Fibroblast of skin of left quadriceps (primary cell): ENCODE measurements at places on chromosomes 4 and X.

- no peak for DNase-seq
Observed at GRCh38 chr4:2638730-2639129, 102.3 kb downstream of the FAM193A start.

- DNase-seq: no peak
Observed at GRCh38 chr4:137206781-137207180, 325.5 kb downstream of the PCDH18 start.

DNA sequence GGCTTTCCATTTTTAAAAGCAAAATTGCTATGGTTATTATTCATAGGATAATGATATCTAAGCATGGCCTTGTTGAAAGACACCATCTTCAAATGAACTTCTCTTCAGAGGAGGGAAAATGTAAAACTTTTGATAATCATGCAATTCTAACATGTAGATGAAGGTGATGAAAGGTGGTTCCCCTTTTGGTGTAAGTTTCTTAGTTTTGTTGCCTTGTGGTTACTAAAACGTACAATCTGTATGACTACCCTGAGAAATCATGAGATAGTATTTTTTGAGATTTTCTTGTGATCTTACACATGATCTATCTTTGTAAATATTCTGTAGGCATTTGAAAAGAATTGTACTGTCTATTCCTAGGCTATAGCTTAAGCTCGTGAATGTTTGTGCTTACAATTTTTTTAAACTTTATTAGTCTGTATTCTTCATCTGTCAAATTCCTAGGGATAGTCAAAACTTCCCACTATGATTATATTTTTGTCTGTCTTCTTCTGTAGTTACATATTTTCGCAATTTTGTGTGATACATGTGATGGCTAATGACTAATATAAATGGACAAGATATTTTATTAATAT is 47.5 kb downstream of the PTPN13 start:
- no peak for DNase-seq

- no peak for DNase-seq
Observed at GRCh38 chr4:176791591-176792325, 964 bp downstream of the VEGFC start.

GRCh38 chrX:91081873-91082272 is 352.8 kb upstream of the PABPC5 start:
- no peak for DNase-seq

DNA sequence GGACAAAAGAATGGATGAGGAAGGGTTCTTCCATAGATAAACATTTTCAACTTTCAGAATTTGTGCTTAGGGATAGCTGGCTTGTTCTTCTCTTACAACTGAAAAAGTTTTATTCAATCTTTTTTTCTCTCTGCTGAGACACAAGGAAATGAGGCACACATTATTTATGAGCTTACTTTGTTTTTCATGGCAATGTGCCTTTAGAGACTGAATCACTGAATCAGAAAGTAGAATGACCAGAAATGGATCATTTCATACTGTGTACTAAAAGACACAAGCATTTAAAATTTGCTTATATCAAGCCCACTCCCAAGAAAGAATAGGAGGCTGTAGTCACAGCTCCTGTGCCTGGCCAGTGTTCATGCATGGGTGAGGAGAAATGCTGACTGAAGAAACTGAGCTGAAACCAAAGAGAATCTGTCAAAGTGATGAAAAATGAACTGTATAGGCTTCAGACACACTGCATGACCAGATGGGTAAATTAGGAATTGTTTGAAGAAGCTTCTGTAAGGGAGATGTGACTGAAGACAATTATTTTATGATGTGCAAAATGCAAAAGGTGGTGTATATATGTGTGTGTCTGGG is 413.8 kb downstream of the RAPGEF2 start:
- peak; percentile 20 for DNase-seq

DNA sequence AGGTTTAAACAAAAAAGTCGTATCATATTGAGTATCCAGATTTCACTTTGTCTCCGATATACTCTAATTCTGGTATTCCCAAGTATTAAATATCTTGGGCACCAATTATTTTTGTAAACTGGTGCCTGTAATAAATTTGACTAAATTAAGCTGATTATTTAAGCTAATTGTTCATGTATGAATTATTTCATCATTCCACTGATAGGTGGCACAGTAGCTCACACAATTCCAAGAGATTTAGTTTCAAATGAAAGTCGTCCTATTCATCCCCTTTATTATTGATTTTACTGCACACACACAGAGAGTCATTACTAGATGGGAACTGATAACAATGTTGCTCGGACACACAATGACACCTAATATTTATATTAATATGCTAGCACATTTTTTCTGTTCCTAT is 432.4 kb downstream of the DMD start:
- no peak for DNase-seq

- no peak for DNase-seq
Observed at GRCh38 chrX:122579036-122579435, 605.0 kb upstream of the GRIA3 start.

DNA sequence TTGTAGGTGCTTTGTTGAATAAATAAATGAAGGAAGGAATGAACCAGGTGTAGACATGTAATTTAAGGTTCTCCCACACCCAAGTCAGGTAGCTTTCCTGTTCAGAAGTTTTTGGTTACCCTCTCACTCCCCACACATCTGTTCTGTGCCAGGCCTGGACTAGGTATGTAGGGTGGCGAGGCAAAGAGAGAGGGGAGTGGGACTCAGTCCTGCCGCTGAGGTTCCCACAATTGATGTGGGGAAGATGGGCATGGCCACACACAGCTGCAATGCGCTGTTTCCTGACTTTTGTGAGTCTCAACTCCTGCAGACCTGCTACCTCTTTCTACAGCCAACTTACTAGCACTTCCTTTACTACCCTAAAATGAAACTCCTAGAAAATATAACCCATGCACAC is 88.9 kb downstream of the RTL5 start:
- DNase-seq: no peak

DNA sequence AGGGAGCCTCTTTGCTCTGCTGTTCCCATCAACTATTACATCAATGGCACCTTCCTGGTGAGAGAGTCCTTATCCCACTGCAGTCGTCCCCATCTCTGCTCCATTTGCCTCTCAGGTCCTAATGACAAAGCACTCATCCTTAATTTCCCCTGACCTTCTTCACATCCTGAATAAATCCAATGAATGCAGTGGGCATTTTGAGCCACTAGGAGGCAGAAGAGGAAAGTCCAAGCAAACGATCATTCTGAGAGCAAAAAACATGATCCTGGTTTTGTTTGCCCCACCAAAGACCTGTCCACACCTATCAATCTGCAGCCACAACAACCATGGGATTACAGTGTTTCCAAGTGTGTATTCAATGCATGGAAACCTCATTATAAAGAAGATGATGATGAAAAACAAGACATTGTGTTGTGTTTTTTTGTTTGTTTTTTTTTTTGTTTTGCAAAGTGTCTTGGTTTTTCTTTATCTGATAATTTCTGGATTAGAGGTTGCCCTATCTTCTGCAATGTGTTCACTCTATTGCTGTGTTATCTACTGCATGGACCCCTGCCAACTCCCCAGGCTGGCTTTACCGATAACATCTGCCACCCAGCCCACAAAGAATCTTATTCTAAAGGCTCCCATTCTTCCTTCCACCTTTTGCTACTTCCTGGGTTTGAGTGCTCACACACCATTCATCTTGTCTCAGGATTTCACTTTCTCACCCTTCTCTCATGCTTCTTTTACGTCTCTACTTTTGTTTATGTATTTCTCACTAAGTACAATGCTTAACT is 207.2 kb downstream of the NLGN4X start:
- DNase-seq: no peak

DNA sequence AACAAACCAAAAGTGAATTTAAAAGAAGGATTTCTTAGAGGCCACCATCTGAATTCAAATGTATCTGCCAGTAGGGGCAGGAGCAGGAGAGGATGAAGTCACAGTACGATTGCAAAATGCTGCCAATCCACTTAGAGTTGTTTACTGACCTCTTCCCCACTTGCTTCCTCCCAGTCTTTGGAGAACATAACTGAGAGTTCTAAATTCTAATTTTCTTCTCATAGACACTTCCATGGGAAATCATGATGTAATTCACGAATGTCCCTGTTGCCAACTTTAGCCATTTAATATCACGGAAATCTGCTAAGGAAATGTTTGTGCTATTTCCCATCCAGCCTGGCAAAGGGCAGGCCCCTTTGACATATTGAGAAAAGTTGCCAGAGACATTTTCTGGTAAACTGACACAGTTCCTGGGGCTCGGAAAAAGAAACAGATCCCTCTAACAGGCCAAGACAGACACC is 33.6 kb upstream of the NOCT start:
- peak; percentile 3 for DNase-seq

DNA sequence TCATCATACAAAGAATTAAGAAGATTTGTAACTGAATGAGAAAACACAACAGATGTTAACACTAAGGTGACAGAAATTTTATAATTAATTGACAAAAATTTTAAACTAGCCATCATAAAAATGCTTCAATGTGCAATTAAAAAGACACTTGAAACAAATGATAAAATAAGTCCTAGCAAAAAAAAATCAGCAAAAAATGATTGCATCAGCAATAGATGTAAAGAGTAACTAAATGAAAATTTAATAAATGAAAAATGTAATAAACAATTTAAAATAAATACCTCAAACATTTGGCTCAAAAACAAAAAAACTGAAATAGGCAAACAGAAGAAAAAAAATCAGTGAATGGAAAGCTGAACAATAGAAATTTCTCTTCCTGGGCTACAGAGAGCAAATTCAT is 380.7 kb upstream of the GALNTL6 start:
- no peak for DNase-seq

- no peak for DNase-seq
Observed at GRCh38 chrX:123436512-123437136, 252.5 kb downstream of the GRIA3 start.

DNA sequence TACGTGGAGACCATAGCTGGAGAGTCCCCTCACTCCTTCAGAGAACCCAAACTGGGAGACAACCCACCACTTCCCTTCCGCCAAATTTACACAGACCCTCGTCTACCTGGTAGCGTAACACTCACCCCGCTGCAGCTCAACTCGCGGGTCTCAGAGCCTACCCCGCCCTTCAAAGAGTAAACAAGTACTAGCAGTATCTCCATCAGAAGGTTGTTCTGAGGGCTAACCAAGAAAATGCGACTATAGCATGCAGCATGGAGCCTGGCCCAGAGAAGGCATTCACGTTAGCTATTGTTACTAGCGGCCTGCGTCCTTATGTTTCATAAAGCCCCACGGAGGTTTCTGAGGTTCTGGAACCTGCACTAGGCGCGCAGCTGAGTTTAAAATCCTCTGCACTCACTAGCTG is 531 bp upstream of the MANBA start:
- no peak for DNase-seq

DNA sequence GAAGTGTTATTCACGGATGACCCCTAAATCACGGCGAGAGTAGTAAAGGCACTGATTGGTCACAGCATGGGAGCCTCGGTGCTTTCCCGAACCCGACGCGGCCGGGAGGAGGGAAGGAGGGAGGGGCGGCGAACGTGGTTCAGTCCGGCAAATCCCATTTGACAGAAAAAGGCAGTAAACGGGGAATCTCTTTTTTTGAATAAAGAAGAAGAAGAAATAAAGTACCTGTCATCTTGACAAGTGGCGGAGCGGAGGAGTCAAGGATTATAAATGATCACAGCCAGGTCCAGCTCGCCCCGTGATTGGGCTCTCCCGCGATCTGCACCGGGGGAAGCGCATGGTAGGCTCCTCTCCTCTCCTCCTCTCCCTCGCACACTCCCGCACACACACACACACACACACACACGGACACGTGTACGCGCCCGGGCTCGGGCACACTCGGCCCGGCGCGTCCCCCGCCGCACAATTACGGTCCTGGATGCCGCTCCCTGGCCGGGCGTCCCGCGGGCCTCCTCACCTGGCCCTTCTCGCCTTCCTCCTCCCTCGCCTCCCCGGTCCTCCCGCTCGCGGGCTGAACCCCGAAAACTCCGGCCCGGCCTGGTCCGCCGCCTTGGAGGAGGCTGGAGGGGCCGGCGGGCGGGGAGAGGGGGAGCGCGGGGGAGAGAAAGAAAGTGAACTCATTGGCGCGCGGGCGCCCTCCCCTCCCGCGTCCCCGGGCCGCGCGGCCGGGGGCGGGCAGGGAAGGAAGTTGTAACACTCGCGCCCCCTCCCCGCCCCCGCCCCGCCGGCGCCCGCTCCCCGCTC is 99.2 kb upstream of the TENM3 start:
- peak; percentile 83 for DNase-seq

- DNase-seq: no peak
Observed at GRCh38 chr4:87121341-87122065, 98.9 kb downstream of the KLHL8 start.

DNA sequence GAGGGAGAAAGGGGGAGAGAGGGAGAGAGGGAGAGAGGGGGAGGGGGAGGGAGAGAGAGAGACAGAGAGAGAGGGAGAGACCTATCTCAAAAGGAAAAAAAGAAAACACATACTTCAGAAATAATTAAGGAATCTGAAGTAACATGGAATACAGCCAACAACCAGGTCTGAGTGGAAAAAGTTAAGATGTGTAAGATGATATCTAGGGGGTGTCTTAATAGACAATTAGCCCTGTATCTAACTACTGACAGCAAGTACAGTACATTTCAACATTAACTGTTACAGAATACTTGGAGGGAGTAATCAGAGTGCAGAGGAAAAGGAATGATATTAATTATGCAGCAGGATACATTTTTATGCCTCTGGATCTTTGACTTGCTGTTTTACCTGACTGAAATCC is 22.4 kb downstream of the NUP54 start:
- no peak for DNase-seq

DNA sequence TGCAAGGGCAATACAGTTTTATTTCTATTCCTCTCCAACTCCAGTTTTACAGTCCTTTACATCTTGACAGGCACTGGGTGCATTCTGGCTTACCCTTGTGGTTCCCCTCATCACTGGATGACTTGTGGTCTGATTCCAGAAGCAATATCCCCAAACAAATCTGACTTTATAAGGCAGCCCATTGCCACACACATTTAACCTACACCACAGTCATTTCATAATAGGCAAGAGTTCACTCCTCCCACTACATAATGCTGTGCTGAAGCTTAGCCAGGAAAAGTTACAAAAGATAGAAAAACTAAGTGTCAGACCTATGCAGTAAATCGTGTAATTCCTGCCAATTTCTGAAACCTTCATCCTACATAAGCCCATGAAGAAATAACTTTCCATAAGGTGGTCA is 82.9 kb upstream of the MID1IP1 start:
- DNase-seq: no peak

DNA sequence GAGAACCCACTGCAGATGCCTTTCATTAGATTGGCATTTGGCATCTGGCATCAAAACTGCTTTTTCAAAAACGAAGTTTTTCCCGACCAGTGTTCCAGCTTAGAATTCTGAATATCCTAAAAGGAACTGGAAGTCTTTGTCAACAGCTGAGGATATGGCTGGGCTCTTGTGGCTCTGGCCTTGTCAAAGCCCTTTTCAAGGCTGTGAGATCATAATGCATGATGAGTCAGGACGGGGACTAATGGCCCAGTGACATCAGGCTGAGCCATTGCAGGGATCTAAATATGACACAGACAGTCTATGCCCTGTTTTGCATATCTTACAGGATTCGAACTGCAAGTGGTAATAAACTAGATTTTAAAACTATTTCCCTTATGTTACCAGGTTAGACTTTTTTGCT is 306.4 kb downstream of the PTTG2 start:
- no peak for DNase-seq

GRCh38 chr4:100593935-100594334 is 76.1 kb upstream of the EMCN start:
- no peak for DNase-seq
